ENCODE measurements at places on chromosomes 16 and 17.

GRCh38 chr17:50763716-50764475 lies 3.4 kb downstream of the ANKRD40CL start:
- DNase-seq = no peak

- DNase-seq = no peak
These were observed 25.7 kb upstream of the ALOX15 start for GRCh38 chr17:4667166-4667565.

DNA sequence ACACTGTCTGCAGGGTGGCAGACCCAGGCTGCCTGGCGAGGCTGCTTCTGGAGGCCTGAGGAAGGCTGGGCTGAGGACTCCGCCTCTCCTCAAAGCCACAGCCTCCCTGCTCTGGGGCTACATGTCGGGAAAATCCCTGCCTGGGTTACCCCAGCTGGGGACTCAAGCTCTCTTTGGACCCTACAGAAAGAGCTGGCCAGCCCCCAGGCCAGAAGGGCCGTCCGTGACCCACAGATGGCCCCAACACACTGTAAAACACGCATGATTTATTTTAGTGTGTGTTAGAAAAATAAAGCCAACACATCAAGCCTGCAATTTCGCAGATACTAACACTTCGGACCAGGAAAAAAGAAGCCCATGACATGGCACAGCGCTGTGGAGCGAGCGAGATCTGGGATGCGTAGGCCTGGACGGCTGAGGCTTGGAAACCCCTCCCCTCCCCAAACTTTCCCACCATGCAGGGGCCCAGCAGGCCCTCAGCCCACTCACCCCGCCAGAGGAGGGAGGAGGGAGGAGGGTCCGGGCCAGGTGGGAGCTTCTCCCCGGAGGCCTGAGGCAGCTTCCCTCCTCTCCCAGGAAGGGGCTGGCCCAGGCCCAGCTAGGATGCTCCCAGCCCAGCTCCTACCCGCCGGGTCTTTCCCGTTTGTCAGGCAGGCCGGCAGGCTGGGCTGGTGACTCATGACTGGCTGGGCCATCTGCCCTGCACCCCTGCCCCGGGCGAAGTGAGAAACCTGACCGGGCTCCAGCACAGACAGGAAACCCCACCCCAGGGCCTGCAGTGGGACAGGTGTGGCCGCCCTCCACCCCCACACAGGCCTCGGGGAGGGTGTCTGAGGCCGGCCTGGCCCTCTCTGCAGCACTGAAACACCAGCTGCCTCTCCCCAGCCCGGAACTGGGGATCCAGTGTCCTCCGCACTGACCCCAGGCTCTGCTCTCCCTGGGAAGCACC lies 34.1 kb upstream of the SLC38A10 start:
- DNase-seq = peak; percentile 59

GRCh38 chr16:2689968-2690801 lies 7.9 kb downstream of the KCTD5 start:
- no peak for DNase-seq

DNA sequence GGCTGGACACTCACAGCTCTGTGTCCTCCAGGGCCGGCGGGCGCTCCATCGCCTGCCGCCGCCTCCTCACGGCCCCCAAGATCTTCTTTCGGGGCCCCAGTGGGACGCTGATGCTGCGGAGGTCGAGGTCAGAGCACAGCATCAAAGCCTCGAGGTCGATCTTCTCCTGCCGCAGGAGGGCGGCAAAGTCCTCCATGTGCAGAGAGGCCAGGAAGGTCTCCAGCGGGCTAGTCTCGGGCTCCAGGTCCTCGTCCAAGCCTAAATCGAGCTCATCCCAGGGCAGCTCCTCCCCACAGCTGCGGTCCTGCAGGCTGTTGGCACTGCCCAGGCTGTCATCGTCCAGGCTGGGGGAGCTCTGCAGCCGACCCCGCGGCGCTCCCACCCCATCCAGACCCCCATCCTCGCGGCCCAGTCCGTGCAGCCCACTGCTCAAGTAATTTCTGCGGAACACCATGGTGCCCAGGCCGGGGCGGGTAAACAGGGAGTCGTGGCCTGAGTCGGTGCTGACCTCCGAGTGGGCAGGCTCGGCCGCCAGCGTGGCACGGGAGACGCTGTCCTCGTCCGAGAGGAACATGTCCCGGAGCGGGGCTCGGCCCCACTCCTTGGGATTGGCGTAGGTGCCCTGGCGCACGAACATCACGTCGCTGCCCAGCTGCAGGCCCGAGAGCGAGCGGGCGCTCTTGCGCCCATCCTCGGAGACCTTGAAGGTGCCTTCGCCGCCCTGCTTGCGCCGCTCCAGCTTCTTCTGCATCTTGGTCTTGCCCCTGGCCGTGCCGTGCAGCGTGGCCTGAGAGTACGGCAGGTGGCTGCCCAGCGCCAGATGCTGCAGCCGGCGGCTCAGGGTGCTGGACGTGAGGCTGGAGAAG lies 3.4 kb downstream of the USH1G start:
- no peak for DNase-seq

DNA sequence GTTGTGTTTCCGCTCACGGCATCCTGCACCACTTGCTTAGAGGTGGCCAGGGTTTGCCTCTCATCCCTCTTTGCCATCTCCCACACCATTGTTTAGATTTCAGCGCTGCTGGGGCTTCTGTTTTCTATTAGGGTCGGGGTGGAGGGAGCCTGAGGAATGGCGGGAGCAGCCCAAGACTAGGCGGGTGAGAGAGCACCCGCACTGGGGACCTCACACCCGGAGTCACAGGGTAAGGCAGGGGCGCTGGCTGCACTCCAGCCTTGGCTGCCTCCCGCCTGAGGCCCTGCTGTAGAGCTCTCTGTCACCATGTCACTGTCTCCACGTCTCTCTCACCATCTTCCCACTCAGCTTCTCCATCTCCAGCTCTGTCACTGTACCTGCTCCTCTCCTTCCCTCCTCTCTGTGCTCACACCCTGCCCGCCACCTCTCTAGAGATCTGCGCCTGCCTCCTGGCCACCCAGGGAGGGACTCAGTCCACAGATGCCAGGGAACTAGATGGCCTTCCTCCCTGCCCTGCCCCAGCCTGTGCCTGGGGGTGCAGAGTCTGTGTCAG lies 32.8 kb upstream of the ABCC3 start:
- no peak for DNase-seq

DNA sequence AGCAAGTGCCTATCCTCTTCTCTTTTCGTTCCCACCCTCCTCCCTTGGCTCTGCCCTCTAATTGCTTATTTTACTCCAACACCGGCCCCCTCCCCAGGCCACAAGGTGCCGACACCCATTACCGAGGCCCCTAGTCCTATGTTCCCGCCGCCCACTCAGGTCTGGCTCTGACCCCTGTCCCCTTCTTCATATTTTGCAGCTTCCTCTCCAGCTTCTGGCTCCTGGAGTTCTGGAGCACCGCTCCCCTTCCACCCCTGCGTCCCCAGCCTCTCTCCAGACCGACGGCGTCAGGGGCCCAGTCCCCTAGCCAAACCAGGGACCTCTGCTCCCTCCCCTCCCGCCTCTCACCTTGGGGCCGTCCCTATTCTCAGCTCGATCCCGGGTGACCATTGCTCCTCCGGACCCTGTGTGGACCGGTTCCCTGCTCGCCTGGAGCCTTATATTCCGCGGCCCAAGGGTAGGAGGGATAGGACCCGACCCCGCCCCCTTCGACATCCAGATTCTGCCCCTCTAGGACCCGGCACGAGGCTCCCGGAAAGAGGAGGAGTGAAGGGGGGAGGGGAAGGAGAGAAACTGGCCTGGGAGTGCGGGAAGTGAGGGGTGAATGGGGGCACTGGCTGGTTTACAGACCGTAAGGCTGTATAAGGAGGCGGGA lies at the start of gene HES7:
Gene HES7, minus strand, starts transcription at position 412 of the 655 bp plus-strand sequence. Its CDS starts 22 bp downstream, at position 390.
- no peak for DNase-seq

- DNase-seq = no peak
These were observed 69.6 kb upstream of the RCVRN start for GRCh38 chr17:9974448-9975381.

- DNase-seq = peak; percentile 89
These were observed 27.0 kb downstream of the CBFB start for GRCh38 chr16:67055712-67056487.

Measured in AG09309 (cell line).